ENCODE measurements at places on chromosomes 1 and 21. TPM values are rescaled to one million over a fixed set of nuclear protein-coding genes. Genes with fewer than 3 reads are reported as not detected.

DNA sequence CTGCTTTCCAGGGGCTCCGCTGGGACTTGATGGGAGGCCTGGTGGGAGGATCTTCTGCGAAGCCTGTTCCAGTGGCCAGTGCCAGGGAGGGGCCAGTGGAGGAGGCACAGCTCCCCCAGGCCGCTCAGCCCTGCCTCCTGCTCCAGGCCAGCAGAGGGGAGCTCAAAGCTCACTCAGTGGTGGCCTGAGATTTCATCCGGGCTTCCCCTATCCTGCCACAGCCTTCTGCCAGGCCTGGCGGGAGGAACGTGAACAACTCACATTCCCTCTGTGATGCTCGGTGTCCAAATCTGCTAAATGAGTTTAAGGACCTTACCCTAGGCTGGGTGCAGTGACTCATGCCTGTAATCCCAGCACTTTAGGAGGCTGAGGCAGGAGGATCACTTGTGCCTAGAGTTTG, 3.3 kb downstream of the CLCNKB start:
- H3K27ac ChIP-seq: no peak overlapping the region
- no peaks in the 10 kb centered on the region for H3K27me3 ChIP-seq
- H3K4me1 ChIP-seq: peaks cover 6% of the 10 kb centered on the region
- no peak overlapping the region for H3K4me3 ChIP-seq

DNA sequence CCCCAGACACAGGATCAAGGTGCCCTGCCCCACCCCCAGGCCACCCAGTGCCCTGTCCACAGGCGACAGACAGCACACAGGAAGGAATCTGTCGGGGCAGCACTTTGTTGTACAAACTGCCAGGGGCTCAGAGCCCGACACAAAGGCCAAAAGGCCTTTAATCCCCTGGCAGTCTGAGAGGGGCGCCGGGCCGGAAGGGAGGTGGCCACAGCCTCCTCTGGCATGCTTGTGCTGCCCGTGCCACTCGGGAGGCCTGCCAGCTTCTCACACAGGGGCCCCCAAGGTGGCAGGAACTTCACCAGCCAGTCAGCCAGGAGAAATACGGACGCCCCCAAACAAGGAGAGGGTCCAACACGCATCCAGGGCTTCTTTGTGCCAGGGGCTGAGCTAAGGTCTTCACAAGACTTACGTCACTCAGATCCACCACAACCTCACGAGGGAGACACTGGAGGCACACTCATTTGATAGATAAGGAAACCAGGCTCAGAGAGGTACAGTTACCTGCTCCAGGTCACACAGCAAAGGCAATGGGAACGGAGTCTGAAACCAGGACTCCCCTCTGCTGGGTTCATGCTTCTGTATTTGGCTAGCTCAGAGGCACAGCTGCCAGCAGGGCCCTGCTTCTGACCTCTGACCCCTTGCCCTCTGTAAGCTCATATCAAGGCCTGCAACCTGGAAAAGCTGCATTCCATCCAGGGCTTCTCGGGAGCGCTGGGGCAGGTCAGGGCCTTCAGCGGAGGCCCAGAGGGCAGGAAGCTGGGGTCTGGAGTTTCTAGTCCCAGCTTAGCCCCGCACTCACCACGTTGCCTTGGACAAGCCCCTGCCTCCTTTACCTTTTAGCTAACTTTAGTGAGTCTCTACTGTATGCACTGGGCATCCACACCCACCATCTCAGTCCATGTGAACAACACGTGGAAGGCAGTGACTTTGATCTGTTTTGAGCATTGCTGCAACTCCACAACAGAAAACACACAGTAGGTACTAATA, 34.8 kb downstream of the HSPG2 start:
- H3K4me3 ChIP-seq: no peak overlapping the region
- no peak for DNase-seq
- no peaks in the 10 kb centered on the region for H3K27me3 ChIP-seq
- peaks cover 92% of the 10 kb centered on the region for H3K4me1 ChIP-seq

DNA sequence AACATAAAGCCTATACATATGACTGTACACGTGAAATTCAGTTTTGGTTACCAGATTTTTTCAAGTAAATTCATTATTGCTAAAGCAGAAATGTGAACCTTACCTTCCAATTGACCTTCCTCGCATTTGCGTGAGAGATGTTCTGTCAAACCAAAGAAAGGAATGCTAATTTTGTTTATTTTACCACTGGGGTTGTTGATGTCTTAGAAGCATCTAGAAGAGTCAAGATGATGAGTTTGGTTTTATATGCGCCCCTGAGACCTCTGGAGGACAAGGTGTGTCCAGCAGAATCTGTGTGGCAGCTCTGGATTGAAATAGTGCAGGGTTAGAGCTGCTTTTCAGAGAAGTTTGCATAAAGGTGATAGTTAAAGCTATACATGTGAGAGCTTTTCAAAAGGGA, 48.4 kb downstream of the ZBTB40 start:
- peaks cover 25% of the 10 kb centered on the region for H3K4me1 ChIP-seq
- peaks cover 16% of the 10 kb centered on the region for H3K36me3 ChIP-seq
- no peak overlapping the region for H3K27ac ChIP-seq
- H3K4me3 ChIP-seq: no peak overlapping the region
- DNase-seq: no peak

DNA sequence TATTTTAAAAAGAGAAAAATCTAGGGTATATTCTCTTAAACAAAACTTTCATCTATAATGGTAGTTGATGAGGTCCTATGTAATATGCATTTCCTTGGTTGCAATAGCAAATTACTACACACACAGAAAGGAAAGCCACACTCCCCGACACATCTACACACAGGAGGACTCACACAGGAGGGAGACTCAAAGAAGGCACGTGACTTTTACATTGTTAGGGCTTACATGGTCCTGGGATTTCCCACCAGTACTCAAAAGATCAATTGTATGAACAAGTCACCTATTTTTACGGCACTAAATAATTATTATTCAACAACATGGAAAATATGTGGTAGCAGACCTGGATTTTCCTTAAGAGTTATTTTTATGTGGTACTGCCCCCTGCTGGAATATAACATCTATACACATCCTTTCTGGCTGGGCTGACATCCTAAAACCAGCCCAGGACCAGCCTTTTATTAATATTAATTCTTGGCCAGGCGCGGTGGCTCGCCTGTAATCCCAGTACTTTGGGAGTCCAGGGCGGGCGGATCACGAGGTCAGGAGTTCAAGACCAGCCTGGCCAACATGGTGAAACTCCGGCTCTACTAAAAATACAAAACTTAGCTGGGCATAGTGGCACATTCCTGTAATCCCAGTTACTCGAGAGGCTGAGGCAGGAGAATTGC, 33.9 kb upstream of the LGALS8 start:
- H3K27me3 ChIP-seq: no peaks in the 10 kb centered on the region
- no peak overlapping the region for H3K4me3 ChIP-seq

GRCh38 chr1:216184126-216184680, 239.0 kb downstream of the USH2A start:
- no peak overlapping the region for H3K4me3 ChIP-seq
- no peak overlapping the region for H3K27ac ChIP-seq
- no peaks in the 10 kb centered on the region for H3K36me3 ChIP-seq
- no peak for DNase-seq
- no peaks in the 10 kb centered on the region for H3K4me1 ChIP-seq

RHOC gene
- 150 TPM for total RNA-seq

DNA sequence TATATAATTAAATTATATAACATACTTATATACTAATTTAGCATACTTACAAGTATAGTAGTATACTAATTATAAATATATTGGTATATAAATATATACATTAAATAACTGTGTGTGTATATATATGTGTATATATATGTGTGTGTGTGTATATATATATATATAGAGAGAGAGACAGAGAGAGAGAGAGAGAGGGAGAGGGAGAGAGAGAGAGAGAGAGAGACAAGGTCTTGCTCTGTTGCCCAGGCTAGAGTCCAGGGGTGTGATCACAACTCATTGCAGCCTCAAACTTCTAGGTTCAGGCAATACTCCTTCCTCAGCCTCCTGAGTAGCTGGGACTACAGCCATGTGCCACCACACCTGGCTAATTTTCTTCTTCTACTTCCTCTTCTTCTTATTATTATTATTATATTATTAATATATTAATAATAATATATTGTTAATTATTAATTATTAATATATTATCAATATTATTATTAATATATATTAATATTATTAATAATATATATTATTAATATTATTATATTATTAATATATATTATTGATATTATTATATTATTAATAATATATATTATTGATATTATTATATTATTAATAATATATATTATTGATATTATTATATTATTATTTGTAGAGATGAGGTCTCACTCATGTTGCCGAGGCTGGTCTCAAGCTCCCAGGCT, 185.5 kb downstream of the CRB1 start:
- no peaks in the 10 kb centered on the region for H3K36me3 ChIP-seq
- no peak overlapping the region for H3K27ac ChIP-seq
- no peaks in the 10 kb centered on the region for H3K4me1 ChIP-seq
- no peak for DNase-seq
- no peak overlapping the region for H3K4me3 ChIP-seq
- no peaks in the 10 kb centered on the region for H3K27me3 ChIP-seq

DNA sequence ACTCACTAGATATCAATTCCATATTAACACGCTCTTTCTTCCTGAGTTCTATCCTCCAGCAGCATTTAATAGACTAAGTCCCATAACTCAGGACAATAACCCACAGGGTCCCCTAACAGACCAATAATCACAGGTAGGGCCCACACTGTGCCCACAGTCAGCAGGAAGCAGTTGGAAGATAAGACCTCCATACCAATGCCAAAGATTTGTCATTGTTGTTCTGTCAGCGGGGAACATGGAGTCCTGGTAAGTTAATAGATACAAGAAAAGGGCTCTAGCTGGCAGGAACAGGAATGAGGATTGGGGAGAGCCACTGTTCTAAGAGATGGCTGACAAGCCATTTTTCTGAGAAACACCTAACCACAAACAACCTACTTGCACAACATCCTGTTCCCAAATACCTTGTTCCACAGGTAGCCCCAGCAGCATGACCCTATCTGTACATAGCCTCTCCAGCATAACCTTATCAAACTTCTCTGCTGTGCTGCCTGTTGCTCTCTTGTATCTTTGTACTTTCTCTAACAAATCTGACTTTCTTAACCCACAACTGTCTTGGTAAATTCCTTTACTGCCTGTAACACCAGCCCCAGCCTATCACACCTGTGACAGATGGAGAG, 142.0 kb upstream of the KCNJ15 start:
- no peak overlapping the region for H3K27ac ChIP-seq
- H3K4me3 ChIP-seq: no peak overlapping the region
- no peaks in the 10 kb centered on the region for H3K27me3 ChIP-seq
- no peaks in the 10 kb centered on the region for H3K36me3 ChIP-seq
- no peaks in the 10 kb centered on the region for H3K4me1 ChIP-seq

- H3K4me3 ChIP-seq: no peak overlapping the region
- H3K27me3 ChIP-seq: no peaks in the 10 kb centered on the region
- no peaks in the 10 kb centered on the region for H3K36me3 ChIP-seq
- no peaks in the 10 kb centered on the region for H3K4me1 ChIP-seq
- DNase-seq: no peak
- H3K27ac ChIP-seq: no peak overlapping the region
Observed at GRCh38 chr1:113153116-113153803, 80.3 kb downstream of the LRIG2 start.

DSCAM gene
- not detected for total RNA-seq

DNA sequence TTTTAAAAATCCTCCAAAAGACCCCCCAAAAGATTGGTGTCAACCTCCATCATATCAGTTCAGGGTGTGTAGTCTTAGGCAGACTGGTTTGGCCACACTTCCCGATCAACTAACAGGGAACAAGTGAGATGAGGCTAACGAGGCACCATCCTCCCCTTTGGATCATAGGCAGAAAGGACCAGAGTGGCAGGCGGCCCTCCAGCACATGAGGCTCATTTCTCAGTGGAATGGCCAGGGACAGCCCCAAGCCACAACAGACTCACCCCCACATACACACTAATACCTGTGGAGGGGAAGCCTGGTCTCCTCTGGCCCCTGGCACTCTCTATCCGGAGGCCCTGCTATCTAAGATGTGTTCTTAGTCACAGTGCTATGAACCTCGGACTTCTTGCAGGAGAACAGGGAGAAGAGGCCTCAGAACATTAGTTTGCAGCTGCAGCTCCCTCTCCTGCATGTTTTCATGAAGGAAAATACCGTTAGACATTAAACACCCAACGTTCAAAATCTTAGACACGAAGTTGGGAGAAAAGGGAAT, 17.3 kb upstream of the CAPN2 start:
- H3K4me3 ChIP-seq: no peak overlapping the region
- H3K27ac ChIP-seq: no peak overlapping the region
- H3K27me3 ChIP-seq: no peaks in the 10 kb centered on the region
- H3K36me3 ChIP-seq: no peaks in the 10 kb centered on the region

GRCh38 chr1:48761986-48762385, 14.7 kb downstream of the BEND5 start:
- peaks cover 15% of the 10 kb centered on the region for H3K36me3 ChIP-seq
- no peak overlapping the region for H3K4me3 ChIP-seq
- no peaks in the 10 kb centered on the region for H3K4me1 ChIP-seq
- H3K27me3 ChIP-seq: no peaks in the 10 kb centered on the region
- no peak overlapping the region for H3K27ac ChIP-seq

GRCh38 chr1:202213361-202214088, 19.9 kb downstream of the LGR6 start:
- H3K4me3 ChIP-seq: peak overlapping the region; percentile 39
- peaks cover 24% of the 10 kb centered on the region for H3K27me3 ChIP-seq
- H3K27ac ChIP-seq: no peak overlapping the region
- H3K4me1 ChIP-seq: no peaks in the 10 kb centered on the region
- DNase-seq: no peak

GJA4 gene
- 20.0 TPM for total RNA-seq

LRRC39 gene
- 0.58 TPM for total RNA-seq

GRCh38 chr1:23868557-23869016, 497 bp upstream of the FUCA1 start:
- H3K4me3 ChIP-seq: peak overlapping the region; percentile 81
- peaks cover 25% of the 10 kb centered on the region for H3K4me1 ChIP-seq
- H3K27ac ChIP-seq: peak overlapping the region; percentile 70
- no peak for DNase-seq
- H3K27me3 ChIP-seq: no peaks in the 10 kb centered on the region
- peaks cover 8% of the 10 kb centered on the region for H3K36me3 ChIP-seq

- no peaks in the 10 kb centered on the region for H3K4me1 ChIP-seq
- no peaks in the 10 kb centered on the region for H3K36me3 ChIP-seq
- no peak overlapping the region for H3K27ac ChIP-seq
- no peak overlapping the region for H3K4me3 ChIP-seq
Observed at GRCh38 chr1:22163137-22163536, 20.2 kb upstream of the WNT4 start.

AIRE gene
- total RNA-seq: not detected

BMP8A gene
- total RNA-seq: 0.29 TPM

ALDH4A1 gene
- 11.8 TPM for total RNA-seq

KCNE1 gene
- 13.6 TPM for total RNA-seq

DNA sequence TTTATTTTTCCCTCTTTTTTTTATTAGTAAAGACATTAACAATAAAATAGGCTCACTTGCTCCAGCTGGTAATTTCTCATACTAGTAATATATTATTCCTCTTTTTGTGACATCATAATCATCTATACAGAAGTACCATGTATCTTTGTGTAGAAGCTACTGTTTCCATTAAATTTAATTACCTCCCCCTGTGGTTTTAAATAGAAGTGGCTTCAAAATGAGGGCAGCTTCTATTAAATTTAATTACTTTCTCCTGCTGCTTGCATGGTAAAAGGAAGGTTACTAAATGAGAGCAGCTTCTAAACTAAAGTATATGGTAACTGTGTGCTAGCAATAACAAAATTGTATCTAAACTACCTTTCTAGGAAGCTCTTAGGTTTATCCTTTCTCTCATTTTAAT, 94.0 kb downstream of the DPYD start:
- no peaks in the 10 kb centered on the region for H3K4me1 ChIP-seq
- H3K4me3 ChIP-seq: no peak overlapping the region
- H3K27me3 ChIP-seq: no peaks in the 10 kb centered on the region
- no peaks in the 10 kb centered on the region for H3K36me3 ChIP-seq

- no peaks in the 10 kb centered on the region for H3K36me3 ChIP-seq
- peaks cover 10% of the 10 kb centered on the region for H3K4me1 ChIP-seq
- no peak for DNase-seq
- H3K27me3 ChIP-seq: no peaks in the 10 kb centered on the region
Observed at GRCh38 chr21:38327984-38328383, 71.2 kb downstream of the KCNJ15 start.

AVPR1B gene
- total RNA-seq: not detected
